ENCODE measurements at places on chromosomes 3 and 15.

DNA sequence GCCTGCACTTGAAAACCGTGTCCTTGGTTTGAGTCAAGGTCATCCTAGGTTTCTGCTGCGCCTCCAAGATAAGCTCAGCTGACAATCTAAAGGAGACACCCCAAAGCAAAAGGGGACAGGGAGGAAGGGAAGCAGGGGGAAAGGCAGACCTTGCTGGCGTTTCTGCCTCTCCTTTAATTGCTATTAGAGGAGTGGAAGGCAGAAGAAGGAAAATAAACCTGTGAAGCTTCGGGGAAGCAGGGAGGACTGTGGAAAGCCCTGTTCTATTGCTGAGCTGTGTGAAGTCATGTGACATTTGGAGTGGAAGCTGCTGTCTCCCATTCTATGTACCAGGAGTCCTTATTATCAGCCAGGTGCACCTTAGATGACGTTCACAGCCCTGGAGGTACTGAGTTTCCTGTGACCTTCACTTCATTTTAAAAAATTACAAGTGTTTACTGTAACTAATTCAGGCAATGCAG lies 21.5 kb upstream of the CHD2 start:
- peak; percentile 59 for DNase-seq

GRCh38 chr3:138369151-138369900 lies 20.9 kb downstream of the MRAS start:
- DNase-seq, result no peak

GRCh38 chr3:21330293-21330692 lies 420.7 kb downstream of the ZNF385D start:
- DNase-seq, result no peak

GRCh38 chr3:186880406-186880805 lies 37.9 kb downstream of the ADIPOQ start:
- no peak for DNase-seq

DNA sequence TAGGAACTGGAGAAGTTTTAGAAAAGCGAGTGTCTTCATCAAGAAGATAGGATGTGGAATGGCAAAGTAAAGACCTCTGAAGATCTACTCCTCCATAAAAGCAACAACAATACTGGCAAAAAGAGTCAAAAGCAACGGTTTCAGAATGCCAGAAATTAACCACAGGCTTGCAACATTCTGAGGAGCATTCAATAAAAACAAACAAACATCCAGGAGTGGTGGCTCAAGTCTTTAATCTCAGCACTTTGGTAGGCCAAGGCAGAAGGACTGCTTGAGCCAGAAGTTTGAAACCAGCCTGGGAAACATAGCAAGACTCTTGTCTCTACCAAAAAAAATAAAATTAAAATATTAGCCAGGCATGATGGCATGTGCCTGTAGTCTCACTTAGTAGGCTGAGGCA lies 143.2 kb upstream of the HACD2 start:
- DNase-seq, result no peak

- DNase-seq, result no peak
These were observed 132.9 kb upstream of the IL12A start for GRCh38 chr3:159855599-159856346.

DNA sequence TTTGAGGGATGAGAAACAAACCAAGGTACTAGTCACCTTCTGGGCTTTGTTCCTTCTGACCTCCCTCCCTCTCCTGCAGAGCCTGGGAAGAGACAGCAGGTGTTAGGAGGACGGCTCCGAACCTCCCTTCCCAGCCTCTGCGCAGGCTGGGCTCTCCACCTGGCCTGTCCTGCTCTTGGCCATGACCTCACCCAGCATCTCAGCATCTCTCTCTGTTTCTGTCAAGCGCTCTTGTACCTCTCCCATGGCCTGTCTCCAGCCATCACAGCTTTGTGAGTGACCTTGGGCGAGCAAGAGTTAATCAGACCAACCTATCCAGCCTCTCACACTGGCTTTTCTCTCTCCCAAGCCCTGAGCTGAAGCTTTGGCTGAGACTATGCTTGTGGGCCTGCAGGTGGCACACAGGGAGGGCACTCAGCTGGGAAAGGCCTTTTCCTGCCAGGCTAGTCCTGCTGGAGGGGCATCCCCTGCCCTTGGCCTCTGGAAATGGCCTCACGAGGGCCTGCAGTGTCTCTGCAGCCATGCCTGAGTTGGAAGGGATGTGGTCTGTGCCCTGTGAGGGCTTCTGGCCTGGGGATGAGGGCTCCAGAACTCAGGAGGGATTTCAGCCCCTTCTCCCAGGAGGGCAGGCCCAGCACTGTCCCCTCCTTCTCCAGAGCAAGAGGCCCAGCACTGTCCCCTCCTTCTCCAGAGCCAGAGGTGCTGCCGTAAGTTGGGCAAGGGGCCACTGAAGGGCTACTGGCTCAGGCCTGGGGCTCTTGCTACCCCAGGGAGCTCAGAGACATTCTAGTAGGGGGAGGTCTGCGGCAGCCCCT lies 2.1 kb downstream of the CHST13 start:
- no peak for DNase-seq

GRCh38 chr3:138935863-138936740 lies 10.8 kb downstream of the FOXL2 start:
- DNase-seq, result no peak

DNA sequence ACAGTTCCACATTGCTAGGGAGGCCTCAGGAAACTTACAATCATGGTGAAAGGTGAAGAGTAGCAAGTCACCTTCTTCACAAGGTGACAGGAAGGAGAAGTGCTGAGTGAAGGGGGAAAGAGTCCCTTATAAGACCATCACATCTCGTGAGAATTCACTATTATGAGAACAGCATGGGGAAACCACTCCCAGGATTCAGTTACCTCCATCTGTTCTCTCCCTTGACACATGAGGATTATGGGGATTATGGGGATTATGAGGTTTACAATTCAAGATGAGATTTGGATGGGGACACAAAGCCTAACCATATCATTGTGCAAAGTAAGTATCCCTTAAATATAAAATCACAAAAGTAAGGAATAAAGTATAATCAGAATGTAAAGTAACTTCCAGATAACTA lies 375.9 kb upstream of the NAALADL2 start:
- DNase-seq, result no peak

DNA sequence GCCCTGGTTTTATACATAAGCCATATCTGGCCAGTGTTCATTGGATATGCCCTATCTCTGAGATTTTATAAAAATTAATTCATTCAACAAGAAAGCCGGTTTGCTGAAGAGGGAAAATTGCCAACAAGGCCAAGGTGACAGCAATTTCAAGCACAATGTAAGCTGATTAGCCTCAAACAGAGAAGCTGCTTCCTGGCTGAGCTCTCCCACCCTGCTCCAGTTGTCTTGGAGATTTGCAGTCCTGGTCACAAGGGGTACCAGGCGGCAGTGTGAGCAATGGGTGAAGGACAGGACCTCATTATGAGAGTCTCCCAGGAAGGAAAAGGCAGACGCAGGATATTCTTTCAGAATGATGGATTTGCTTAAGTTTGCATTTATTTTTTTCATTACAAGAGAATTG lies 5.4 kb upstream of the THSD4 start:
- no peak for DNase-seq

GRCh38 chr3:30632065-30632464 lies 25.7 kb downstream of the TGFBR2 start:
- DNase-seq, result no peak

GRCh38 chr3:147089286-147089685 lies 317.1 kb downstream of the ZIC4 start:
- no peak for DNase-seq

DNA sequence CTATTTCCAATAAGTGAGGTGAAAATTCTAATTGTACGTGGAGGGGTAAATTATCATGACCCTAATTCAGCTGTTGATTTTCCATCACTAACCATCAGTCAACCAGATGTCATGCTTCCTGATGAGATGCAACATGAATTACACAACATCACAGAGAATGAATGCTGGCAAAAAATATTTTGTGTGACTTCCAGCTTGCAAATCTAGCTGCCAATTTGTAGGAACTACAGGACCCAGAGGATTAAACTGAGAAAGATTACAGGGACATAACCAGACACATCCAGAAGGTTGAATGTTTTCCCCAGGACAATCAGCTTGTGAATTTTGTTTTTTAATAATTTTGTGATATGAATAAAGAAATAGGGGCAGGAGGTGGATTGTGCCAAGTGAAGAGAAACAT lies 349.0 kb upstream of the ATP10A start:
- DNase-seq, result no peak

DNA sequence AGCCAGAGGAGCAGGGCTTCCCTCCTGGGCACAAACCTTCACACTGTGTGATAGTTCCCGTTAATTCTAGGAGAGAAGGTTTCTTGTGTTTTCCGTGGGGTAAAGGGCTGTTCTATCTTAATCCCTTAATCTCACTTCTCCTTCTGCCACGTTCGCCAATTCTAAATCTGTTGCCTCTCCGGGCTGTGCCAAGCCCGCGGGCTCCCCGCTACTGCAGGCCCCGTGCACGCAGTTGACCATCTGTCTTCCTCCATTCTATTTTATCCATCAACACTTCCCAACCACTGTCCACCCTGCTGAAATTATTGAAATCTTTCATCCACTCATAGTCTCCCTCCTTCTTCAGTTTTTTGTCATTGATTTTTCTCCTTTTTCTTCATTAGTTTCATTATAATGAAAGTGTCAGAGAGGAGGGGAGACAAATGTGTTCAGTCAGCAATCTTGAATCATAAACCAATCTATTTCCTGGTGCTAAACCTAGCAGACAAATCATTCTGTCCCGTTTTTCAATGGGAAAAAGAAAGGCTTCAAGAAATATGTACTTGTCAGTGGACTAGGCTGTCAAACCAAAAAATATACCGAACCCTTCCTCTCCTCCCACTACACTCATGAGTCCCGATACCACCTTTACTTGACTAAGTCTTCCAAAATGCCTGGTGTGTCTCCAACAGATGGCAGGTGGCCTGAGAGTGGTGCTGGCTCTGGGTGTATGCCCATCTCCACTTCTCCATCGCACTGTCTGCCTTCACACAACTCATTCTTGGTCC lies 39.6 kb downstream of the SLCO2A1 start:
- DNase-seq, result no peak

DNA sequence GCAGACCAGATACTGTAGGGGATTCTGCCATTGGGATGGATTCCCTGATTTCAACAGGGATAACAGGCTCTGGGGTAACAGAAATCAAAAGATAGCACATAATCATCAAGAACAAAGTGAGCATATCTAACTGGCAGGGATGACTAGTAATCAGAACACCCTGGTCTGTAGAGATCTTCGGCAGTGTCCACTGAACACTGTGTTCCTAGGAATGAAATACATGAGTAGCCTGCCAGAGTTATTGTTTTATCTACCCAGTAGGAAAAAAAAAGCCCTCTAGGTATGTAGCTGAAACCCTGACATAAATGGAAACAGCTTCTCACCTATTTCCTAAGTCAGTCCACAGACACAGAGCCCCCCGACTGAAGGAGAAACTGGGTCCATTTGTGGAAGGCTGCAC lies 340.3 kb upstream of the ZNF385D start:
- no peak for DNase-seq

DNA sequence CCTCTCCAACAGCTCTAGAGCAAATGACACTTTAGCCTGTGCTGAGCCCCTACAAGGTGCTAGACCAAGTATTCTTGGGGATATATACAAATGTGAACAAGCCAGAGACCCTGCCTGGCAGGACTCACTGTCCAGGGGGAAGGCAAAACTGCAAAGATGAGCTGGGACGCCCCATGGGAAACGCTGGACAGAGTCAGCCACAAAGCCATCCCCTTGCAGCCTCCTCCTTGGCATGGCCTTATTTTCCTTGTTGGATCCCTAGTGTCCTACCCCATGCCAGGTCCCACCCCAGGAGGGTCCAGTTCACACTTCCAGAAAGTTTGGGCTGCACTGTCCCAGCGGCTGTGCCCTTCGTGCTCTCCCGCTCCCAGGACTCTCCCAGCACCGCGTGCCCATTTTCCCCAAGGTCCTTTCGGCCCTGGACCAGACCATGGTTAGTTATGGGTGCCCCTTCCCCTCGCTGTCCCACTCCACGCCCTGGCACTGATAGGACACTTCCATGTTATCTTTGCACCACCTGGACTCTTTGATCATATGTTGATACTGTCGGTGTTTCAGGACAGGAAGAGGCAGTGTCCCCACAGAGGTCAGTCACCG lies 5.8 kb upstream of the NRROS start:
- DNase-seq, result no peak

GRCh38 chr15:37125143-37125542 lies 24.8 kb upstream of the MEIS2 start:
- no peak for DNase-seq

GRCh38 chr15:81882504-81882903 lies 163.3 kb downstream of the MEX3B start:
- DNase-seq, result no peak

DNA sequence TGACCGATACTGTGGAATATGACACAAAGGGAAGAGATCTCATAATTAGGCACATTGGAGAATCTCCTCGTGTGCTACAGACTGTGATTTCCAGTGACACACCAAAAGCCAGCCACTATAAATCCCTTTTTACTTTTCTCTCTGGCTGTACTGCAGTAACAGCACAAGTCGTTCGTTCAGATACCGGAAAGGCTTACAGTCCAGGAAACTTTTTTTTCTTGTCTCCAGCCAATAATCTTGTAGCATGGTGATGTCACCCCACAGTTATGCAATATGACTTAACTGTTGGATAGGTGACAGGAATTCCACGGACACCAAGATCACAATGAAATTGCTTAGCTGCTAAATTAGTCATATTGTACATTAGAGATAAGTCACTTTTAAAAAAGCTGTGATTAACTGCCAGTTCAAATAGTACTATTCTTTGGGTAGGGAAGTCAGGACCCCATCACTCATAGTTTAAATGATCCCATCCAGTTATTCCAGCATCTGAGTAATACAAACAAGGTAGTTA lies 36.3 kb upstream of the TSC22D2 start:
- DNase-seq, result no peak

GRCh38 chr3:144119633-144120032 lies 148.0 kb downstream of the DIPK2A start:
- no peak for DNase-seq

DNA sequence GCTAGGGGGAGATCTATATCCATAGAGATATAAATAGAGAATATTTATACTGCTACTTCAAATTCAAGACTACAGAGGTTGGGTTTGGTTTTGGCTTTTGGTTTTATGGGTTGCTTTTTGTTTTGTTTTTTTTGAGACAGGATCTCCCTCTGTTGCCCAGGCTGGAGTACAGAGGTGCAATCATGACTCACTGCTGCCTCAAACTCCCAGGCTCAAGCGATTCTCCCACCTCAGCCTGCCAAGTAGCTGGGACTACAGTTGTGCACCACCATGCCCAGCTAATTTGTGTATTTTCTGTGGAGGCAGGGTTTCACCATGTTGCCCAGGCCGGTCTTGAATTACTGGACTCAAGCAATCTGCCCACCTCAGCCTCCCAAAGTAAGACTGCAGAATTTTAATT lies 3.9 kb upstream of the UBL7 start:
- DNase-seq, result no peak

DNA sequence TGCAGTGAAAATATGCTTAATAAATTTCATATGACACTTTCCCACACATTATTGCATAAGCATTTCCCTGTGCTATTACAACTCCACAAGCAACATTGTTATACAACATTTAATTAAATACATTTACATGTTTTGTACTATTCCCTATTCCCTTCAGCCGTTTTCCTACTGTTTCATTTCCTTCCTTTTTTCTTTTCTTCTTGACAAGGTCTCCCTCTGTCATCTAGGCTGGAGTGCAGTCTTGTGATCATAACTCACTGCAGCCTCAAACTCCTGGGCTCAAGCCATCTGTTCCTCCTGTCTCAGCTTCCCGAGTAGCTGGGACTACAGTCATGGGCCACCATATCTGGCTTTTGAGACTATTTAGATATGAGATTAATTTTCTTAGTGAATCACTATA lies 254.7 kb downstream of the NFKBIZ start:
- no peak for DNase-seq

GRCh38 chr3:160449636-160450598 lies at the start of gene TRIM59:
Gene TRIM59 (minus strand): TSS chr3:160449786. CDS start chr3:160439183, 10,603 bp downstream.
- peak; percentile 90 for DNase-seq

Measured in NCI-H510A (cell line).